ENCODE measurements at places on chromosomes 4 and X.

DNA sequence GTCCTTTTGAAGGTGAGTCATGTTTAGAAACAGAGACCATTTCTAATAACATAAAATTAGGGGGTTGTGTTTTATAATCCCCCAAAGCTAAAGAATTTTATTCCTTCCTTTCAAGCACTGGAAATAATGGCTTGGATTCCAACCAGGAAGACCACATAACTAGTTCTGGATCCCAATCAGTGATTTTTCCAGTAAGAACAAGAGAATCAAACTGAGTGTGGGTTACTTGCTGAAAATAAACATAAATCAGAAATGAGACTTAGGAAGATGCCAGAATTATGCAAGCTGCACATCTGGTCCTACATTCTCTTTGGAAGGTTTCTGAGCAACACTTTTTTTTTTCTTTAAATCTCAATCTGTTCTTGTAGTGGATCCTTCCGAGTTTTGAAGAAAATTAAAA is 76.3 kb downstream of the SOWAHB start:
- DNase-seq, result no peak

DNA sequence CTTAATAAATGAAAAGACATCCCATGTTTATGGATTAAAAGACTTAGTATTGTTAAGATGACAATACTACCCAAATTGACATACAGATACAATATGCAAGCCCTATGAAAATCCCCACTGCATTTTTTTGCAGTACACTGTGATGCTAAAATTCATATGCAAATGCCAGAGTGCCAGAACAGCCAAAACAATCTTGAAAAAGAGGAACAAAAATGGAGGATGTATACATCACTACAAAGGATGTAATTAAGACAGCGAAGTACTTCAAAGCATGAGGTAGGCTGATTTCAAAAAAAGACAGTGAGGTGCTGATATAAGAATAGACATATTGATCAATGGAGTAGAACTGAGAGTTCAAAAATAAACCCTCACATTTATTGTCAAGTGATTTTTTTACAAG is 47.3 kb downstream of the SATL1 start:
- no peak for DNase-seq

GRCh38 chr4:2881431-2881830 is 37.8 kb downstream of the ADD1 start:
- no peak for DNase-seq

DNA sequence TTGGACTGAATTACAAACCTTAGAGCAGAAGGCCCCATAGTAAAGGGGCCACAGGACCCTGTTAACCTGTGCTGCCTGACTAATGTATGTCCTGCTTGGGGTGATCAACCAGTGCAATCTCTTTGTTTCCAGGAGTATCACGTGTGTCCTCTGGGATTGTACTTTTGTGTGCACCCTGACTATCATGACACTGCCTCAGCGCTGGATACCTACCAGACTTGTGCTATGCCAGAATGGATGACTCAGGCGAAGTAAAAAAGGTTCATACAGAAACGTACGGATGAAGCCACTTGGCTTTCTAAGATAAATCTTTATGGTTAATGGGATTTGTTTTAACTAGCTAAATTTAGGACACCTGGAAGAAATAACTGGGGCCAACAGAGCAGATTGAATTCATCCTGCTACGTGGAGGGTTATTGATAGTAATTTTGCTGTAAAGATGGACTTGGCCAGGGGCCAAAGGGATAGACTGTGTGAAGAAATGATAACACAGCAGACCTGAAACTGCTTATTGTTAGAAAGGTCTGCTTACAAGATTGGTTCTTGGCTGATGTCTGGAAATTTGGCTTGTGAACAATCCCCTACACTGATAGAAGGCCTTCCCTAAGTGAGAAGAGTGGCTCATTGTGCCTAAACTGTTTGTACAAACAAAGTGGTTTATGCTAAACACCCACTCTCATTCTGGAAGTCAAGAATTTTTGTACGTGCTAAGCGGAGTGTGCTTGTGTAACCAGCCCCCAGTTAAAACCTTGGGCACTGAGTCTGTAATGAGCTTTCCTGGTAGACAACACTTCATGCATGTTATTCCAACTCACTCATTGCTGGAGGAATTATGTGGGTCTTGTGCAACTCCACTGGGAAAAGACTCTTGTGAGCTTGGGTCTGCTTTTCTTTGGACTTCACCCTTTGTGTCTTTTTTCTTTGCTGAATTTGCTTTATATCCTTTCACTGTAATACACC is 750.5 kb upstream of the HTR2C start:
- DNase-seq, result no peak

DNA sequence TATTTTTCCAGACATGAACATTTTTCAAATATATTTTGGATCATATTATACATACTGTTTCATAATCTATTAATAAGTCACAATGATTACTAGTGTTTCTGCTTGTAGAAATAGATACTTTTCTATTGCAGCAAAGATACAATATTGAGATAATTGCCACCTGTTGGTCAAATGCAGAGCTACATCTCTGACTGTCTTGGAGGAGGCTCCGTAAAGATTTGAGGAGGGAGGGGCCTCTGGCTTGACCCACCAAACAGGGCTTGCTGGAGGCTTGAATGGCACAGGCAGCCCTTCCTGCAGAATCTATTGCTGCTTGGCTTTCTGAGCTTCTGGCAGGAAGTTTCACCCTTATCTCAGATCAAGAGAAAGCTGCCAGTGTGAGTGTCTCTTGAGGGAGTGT is 99.3 kb upstream of the ARMCX2 start:
- DNase-seq, result peak; percentile 8

DNA sequence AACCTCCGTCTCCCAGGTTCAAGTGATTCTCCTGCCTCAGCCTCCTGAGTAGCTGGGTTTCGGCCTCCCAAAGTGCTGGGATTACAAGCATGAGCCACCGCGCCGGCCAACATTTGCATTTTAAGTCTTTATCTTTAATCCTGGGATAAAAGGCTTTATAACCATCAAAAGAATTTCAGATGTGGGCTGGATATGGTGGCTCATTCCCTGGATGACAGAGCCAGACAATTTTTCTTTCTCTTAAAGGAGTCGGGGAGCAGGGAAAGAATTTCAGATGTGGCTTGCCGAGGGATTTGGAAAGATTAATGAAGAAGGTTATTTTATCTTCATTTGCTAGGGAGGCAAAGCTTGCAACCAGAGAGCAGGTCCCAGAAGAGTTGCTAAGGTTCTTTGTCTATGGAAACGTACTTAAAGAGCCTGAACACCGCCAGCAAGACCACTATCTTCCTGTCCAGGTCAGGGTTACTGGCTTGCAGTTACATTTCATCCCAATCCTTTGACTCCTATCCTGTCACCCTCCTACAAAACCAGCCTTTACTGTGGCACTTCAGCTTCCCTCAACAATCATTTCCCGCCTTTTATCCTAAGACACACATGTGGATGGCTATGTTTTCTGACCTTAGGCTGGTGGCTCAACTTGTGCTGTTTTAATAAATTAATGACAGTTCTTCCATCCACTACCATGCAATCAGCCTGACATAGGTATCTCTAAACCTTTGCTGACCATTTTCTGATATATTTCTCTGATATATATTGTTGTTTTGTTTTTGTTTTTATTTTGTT is 3.9 kb upstream of the KLHL8 start:
- peak; percentile 38 for DNase-seq

DNA sequence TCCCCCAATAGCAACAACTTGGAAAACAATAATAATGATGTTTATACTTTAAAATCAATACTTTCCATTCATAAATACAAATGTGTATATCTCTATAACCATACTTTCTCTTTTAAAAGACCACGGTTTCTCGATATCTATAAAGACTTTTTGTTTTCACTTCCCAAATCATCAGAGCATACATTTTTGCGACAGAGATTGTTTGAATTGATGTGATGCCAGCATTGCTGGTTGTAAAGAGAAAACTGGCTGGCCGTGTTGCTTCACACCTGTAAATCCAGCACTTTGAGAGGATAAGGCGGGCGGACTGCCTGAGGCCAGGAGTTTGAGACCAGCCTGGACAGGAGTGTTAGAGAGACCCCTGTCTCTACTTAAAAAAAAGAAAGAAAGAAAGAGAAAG is 77.6 kb upstream of the ZNF518B start:
- DNase-seq, result no peak

- no peak for DNase-seq
These were observed 43.6 kb downstream of the TIGD4 start for GRCh38 chr4:152735906-152736305.

DNA sequence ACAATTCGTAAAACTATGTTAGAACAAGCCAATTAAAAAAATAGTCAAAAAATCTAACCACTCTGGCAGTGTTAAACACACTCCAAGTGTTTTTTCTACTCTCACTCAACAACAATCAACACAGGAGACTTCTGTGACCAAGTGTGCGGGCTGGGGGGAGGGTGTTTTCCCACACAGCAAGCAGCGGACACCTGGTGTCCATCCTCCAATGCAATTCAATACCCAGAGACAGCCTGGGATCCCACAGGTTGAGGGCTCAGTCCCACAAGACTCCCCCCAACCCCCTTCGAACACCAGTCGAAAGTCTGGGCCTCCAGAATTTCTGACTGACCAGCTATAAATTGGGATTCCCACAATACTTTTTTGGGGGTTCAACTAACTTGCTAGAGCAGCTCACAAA is 8.3 kb upstream of the PIM2 start:
- DNase-seq, result no peak

GRCh38 chr4:10197952-10198351 is 81.4 kb upstream of the WDR1 start:
- no peak for DNase-seq

GRCh38 chr4:96519291-96519690 is 679.4 kb downstream of the PDHA2 start:
- DNase-seq, result no peak

DNA sequence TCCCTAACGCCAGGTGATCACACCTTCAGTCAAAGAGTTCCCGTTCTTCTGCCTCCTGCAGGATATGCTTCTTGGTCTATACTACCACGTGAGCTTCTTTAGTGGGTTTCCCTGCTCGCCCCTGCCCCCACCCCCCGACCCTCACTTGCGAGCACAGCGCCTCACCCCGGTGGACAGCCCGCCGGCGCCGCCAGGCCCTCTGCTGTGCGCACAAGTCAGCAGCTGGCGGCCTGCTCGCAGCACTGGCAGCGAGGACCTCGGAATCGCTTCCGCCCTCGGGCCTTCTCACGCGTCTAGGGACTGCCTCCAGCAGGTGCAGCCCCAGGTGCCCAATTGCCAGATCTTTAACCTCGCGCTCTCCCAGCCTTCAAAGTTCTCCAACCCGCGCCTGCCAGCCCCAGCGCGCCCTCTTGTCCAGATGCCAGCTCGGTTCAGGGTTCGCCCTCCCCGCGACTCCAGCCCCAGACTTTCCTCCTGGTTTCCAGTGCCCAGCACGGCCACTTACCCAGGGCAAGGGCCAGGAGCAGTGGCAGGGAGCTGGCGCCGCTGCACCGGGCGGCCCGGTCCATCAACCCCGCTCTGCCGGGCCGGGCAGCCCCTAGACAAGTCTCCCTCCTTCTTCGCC is 454 bp downstream of the BTC start:
- DNase-seq, result peak; percentile 83

- DNase-seq, result no peak
These were observed 134.8 kb upstream of the PPARGC1A start for GRCh38 chr4:24024605-24025004.

GRCh38 chr4:4752576-4753401 is 106.7 kb upstream of the MSX1 start:
- DNase-seq, result peak; percentile 51
